ENCODE measurements at places on chromosomes 7 and 10. TPM values are rescaled to one million over a fixed set of nuclear protein-coding genes. Genes with fewer than 3 reads are reported as not detected.

Gene RBM28
- 33.8 TPM for polyA plus RNA-seq

Gene POM121
- 47.1 TPM for polyA plus RNA-seq

Gene CPXM2
- polyA plus RNA-seq, result 6.7 TPM

Gene IDI2
- polyA plus RNA-seq, result not detected

Gene UBN2
- 9.4 TPM for polyA plus RNA-seq

Gene MMD2
- polyA plus RNA-seq, result 0.13 TPM

Gene JCAD
- 24.2 TPM for polyA plus RNA-seq

Gene WIPF3
- 4.9 TPM for polyA plus RNA-seq

Gene SYT15
- polyA plus RNA-seq, result 12.0 TPM

Gene ZNF32
- polyA plus RNA-seq, result 73.4 TPM

Gene LRRTM3
- polyA plus RNA-seq, result 5.4 TPM

Gene ZNF365
- polyA plus RNA-seq, result 0.36 TPM

Gene LGI1
- 5.4 TPM for polyA plus RNA-seq

Gene CDNF
- 2.1 TPM for polyA plus RNA-seq

GRCh38 chr7:86995052-86995725 lies 64.3 kb downstream of the ELAPOR2 start:
- DNase-seq, result no peak

- no peak for DNase-seq
Measured at GRCh38 chr7:127874951-127875608, 156.2 kb downstream of the LRRC4 start.

- DNase-seq, result no peak
Measured at GRCh38 chr10:16965740-16966447, 148.7 kb upstream of the RSU1 start.

GRCh38 chr10:18159557-18159956 lies 19.3 kb downstream of the CACNB2 start:
- no peak for DNase-seq

- no peak for DNase-seq
Measured at GRCh38 chr10:71087622-71088021, 124.7 kb upstream of the UNC5B start.

DNA sequence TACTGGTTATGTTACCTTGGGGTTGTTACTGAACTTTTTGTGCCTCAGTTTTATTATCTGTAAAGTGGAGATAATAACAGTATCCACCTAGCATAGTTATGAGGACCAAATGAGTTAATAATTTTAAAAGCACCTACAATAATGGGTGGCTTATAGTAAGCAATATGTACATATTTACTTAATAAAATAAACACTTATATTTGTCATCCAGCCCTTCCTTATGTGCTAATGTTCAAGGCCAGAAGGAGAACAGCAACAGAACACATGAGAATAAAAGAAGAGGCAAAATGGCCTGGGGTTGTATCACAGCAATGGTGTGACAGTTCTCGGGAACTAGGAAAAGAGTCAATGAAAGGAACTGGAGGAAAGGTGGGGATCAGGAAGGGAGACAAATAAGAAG lies 255.4 kb upstream of the LRGUK start:
- no peak for DNase-seq

DNA sequence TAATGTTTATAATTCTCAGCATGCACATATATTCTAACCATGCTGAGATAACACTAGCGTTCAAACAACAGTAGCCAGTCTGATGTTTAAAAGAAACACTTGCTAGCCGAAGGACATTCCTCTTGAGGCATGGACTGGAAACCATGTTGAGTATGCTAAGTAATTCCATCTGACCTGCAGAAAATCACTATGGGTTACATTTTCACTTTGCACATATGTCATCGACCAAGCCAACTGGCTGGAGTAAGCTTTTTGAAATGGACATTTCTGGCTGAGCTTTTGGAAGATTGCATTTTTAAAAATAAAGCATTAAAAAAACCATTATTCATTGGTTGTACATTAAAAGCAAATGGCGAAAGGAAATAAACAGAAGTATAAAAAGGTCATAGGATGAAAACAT lies 88.2 kb downstream of the BBS9 start:
- DNase-seq, result no peak

DNA sequence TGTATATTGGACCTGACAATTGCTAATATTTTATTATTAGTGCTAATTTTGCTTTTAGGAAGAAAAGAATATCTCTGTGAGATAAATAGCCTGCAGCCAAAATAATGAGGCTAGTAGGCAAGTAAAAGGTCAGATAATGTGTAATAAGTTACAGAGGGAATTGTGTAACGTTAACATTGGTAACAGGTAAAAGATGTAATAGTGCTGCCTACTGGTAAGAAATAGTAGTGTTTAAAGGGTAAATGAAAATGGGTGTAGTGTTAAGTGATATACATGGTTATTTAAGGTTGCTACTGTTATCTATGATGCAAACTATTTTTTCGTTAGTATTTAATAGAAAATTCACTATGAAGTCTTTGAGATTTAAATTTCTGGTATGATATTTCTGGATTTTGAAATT lies 9.2 kb upstream of the FOXP2 start:
- no peak for DNase-seq

DNA sequence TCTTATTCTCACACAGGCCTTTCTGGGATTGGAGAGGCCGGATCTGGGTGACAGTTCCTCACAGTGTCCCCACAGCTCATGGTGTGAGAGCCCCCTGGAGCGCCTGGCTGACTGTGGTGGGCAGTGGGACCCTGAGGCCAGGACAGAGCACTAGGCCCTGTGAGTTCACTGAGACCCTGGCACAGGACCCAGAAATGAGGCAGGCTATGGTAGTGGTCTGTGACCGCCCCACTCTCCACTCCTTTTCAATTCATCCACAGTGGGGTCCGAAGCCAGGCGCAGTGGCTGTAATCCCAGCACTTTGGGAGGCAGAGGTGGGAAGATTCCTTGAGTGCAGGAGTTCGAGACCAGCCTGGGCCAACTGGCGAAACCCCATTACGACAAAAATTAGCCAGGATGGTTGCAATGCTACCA lies 95.9 kb upstream of the TNRC18 start:
- DNase-seq, result no peak

- DNase-seq, result no peak
Measured at GRCh38 chr10:75407713-75408508, 6.3 kb upstream of the ZNF503 start.

DNA sequence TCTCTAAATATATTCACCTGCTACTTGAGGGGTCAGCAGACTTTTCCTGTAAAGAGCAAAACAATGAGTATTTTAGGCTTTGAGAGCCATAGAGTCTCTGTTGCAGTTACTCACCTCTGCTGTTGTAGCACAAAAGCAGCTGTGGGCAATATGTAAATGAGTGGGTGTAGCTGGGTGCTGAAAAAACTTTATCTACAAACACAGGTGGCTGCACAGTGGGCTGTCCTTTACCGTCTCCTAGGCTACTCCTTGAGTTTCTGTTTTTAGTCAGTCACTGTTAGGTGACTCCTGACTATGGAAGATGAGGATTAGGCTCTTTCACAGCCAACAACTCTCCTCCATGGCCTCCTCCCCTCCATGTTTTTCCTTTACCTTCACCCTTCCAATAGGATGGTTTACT lies 286.1 kb upstream of the C7orf33 start:
- no peak for DNase-seq

- DNase-seq, result no peak
Measured at GRCh38 chr7:96118449-96119001, 203.4 kb downstream of the SLC25A13 start.

DNA sequence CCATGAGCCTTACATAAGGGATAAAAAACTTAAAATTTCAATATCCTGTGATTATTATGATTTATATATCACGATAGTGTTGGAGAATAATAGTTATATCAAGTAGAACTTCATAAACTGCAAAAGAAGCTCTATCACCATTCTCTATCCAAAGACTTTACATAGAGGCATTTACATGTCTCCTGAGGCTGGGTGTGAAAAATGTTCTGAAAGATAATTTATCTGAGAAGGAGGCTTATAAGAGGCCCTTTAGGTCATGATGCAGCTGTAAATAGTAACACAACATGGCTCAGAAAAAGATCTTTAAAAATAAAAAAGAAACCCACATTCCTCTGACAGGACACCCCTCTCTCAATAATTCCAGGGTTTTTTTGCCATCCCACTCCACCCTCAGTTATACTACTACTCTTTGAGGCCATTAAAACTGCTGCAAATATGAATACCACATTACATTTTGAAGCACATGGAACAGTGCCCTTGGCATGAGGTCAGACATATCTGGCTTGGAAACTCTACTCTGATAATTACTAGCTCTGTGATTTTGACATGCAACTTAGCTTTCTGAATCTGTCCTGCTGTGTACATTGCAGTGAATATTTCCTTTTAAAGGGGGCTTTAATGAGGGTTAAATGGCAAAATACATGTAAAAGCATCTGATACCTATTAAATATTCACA lies 55.5 kb downstream of the SLC16A12 start:
- no peak for DNase-seq

DNA sequence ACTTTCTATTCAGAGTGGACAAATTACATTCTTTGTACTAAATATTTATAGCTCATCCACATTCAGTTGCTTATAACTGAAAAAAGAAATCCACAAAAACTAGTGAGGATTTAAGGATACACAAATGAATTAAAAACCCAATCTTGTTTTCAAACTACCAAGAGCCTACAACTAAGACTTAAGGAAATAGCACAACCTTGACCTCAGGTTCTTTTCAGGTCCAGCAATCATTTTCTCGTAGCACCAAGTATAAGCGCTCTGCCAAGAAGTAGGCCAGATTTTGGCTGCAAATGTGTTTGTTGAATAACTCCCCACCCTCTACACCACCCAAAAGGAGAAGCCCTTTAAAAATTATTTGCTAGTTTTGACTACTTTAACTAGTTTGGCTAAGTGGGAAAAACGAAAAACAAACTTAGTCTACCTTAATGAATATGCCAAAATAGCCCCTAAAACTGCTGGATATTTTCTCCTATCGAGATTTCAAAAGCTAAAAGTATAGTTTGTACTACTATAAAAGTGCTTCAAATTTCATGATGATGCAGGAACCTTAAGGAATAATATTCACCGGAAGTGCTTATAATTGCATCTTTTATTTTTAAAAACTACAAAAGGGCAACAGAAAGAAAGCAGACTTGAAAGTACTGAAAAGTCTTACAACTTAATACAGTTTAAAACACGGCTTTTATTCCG lies 2.7 kb upstream of the KMT2E start:
- DNase-seq, result peak; percentile 40

GRCh38 chr10:15370212-15370855 lies 755 bp downstream of the FAM171A1 start:
- DNase-seq, result no peak

GRCh38 chr10:27723436-27723835 lies 22.2 kb downstream of the MKX start:
- no peak for DNase-seq

- no peak for DNase-seq
Measured at GRCh38 chr10:131636116-131636515, 264.7 kb upstream of the PPP2R2D start.

- DNase-seq, result no peak
Measured at GRCh38 chr10:131925716-131926115, 24.9 kb downstream of the PPP2R2D start.

DNA sequence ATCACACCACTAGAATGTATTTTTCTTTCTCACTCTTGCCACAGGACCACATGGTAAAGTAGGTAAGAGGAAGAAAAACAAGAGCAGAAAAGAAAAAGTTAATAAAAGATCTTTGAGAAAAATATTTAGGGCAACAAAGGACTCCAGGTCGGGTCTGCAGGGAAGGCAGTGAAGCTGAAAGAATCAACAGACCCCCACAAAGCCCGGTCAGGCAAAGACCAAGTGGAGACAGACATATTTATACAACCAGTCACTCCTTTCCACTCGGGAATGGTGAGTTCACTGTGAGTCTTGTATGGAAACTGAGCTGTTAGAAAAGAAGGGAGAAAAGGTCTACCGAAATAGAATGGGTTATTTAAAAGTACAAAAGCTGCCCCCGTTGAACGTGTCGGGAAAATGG lies 28.0 kb downstream of the RSU1 start:
- no peak for DNase-seq

- no peak for DNase-seq
Measured at GRCh38 chr10:11522821-11523245, 88.6 kb downstream of the USP6NL start.

GRCh38 chr10:4058514-4059029 lies 273.6 kb upstream of the KLF6 start:
- DNase-seq, result no peak

All from left renal cortex interstitium (tissue), 4 donors.